AG09319 (cell line): ENCODE measurements at places on chromosomes 5 and 9.

- no peak for DNase-seq
These were observed 76.6 kb downstream of the KCNN2 start for GRCh38 chr5:114438471-114438870.

- no peak for DNase-seq
These were observed 74.5 kb upstream of the MEGF10 start for GRCh38 chr5:127216143-127216542.

GRCh38 chr5:131719564-131719963 lies 77.3 kb downstream of the FNIP1 start:
- DNase-seq = no peak

DNA sequence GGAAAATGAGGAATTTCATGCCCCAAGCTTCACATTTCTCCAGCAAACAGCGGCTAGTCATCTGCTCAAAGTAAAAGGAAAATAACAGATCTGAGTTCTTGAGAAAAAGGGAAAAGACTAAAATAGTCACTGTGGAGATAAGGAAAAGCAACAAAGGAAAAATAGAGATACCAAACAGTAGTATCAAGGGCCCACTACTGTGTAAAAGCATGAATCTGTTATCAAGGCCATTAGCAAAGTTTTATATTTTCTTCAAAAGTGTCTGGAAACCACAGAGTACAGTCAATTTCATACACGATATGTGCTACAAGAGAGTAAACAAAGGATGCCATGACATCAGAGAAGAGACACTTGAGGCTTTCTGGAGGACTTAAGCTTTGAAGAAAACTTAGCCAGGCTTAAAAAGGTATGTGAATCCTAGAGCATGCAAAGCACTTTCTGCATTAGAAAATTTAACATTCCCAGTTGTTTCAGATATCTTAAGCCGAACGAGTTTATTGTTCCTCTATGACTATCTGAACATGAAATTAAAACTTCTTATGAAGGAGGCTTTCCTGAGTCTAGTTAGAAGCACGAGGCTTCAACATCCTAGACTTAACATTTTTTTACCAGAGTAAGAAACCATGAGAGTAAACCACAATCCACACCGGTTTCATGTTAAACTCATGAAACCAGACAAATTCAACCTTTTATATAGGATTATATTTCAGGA lies 1.2 kb downstream of the TTC33 start:
- DNase-seq = no peak

DNA sequence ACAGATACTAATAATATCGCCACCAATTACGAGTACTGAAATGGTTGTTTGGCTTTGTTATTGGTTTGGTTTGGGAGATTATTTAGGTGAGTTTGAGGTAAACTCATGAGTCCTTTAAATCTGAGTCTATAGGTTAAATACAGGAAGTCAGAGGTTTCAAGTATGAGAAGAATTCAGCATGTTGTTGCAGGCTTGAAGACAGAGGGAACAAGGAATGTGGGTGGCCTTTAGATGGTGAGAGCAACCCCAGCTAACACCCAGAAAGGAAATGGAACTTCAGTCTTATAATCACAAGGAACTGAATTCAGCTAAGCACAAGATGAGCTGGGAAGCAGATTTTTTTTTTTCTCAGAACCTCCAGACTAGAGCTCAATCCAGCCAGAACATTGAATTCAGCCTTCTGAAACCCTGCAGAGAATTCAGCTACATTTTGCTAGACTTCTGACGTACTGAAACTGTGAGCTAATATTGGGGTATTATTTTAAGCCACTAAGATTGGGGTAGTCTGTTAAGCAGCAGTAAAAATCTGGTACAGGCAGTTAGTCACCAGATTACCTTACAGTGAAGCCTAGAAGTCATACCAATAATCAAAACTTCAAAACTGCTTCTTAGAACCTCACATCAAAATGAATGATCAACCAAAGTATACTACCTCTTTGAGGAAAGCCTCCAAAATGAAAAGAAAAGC lies 216.0 kb upstream of the PUM3 start:
- DNase-seq = no peak

GRCh38 chr5:11322133-11322532 lies 561.1 kb upstream of the DAP start:
- no peak for DNase-seq

DNA sequence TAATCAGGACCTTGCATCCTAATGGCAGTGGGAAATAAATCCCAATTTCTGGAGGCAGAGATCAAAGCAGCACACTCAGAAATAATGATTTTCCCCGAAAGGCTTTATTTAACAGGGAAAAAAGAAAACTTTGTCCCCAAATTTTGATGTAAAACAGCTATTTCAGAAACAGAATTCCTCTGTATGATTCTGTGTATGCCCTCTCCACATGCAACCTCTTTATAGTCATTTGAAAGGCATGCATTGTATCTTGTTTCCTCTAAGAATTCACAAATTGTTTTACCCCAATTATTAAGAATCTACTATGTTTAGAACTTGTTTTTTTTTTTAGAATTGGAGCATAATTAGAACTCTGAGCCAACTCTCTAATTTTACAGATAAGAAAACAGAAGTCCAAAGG lies 2.7 kb upstream of the PTAR1 start:
- DNase-seq = no peak

DNA sequence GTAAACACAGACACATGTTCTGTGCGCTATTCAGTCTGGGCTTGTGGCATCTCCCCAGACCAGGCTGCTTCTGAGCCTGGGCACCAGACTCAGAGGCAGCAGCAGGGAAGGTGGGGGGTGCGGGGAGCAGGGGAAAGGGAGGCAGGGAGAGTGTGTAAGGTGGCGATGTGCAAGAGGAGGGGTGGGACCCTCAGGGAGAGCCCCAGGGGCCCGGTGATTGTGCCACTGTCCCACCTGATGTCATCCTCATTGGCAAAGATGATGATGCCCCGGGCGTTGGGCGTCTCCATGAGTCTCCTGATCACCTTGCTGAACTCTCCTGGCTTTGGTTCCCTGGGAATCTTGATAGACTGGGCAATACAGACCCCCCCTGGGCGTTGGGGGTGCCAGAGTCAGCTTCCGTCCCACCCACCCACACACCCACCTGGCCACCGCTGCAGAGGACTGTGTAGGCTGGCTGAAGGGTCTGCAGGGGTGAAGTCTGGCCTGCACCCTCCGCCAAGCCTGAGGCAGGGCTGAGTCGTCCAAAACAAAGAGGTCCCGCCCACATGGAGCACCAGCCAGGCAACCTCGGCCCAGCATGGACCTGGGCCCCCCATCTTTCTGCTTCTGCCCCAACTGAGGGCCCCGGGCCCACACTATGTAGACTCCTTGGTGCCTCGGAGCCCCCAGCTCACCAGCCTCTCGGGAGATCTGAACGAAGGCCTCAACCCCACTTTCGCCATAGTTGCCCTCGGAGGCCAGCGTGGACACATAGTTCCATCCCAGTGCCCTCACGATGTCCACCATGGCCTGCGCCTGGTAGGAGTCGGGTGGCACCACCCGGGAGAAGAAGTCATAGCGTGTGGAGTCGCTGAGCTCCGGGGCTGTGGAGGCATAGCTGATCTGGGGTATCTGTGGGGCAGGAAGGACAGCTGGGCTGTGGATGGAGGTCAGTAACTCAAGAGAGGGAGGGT lies 3.7 kb downstream of the GRM6 start:
- no peak for DNase-seq

- no peak for DNase-seq
These were observed 480.1 kb upstream of the SMARCA2 start for GRCh38 chr9:1535051-1535450.

DNA sequence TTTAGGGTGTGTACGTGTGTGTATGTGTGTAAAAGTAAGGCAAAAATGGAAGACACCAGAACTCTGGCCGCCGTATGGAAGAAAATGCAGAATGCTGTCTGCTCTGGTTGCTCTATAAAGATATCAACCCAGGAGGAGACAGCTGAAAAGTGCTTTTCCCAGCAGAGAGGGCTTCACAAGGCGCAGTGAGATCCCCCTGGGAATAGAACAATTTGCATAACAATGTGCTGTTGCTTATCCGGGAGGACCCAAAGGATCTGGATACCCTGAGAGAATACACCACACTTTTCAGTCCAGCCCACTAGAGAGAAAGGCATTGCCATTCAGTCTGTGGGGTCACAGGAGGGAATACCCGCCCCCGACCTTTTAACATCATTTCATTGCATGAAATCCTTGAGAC lies 230.6 kb downstream of the EBF1 start:
- DNase-seq = no peak

DNA sequence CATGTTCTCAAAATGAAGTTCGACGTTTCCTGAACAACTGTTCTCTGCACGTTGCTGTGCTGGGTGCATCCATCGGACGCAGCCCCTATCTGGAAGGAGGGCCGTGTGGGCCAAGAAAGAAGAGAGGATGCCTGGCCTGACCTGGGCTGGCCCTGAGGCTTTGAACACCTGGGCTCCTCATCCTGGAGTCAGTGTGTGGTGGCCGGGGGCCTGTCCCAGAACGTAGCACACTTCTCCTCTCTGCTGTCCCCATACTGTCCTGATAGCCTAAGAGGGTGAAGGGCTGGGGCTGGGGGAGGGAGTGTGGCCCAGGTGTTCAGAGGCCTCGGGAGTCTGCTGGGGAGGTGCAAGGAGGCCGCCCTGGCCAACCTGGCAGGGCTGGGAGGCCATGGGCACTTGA lies 21.5 kb downstream of the COL5A1 start:
- no peak for DNase-seq

- no peak for DNase-seq
These were observed 195.3 kb downstream of the CNTLN start for GRCh38 chr9:17330097-17330496.

DNA sequence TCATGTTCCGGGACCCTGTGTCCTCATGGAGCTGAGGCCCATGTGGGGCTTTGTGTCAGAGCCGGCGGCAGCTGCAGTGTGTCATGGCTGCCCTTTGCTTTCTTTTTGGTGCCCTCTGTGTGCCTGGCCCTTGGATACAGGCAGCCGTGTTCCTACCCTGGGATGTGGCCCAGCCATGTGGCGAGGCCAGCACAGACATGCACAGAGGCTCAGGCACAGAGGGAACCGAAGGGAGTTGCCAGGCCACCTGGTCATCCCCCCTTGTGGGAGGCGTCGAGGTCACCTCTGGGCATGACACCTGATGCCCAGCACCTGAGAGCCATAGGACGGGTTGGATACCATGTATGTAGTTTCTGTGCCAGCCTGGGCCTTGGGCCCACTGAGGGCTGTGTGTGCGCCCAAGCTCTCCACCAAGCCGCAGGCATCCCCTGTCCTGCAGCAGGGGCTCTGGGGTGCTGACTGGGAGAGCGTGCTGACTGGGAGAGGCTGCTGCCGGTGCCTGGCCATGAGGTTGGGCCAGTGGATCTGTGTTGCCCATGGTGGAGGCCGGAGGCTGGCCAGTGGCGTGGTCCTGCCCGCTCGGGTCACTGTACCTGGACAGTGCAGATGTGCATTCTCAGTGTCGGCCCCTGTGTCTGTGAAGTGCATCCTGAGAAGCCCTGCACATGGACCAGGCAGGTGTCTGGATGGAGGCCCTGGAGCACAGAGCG lies 4.8 kb downstream of the NKD2 start:
- DNase-seq = no peak

DNA sequence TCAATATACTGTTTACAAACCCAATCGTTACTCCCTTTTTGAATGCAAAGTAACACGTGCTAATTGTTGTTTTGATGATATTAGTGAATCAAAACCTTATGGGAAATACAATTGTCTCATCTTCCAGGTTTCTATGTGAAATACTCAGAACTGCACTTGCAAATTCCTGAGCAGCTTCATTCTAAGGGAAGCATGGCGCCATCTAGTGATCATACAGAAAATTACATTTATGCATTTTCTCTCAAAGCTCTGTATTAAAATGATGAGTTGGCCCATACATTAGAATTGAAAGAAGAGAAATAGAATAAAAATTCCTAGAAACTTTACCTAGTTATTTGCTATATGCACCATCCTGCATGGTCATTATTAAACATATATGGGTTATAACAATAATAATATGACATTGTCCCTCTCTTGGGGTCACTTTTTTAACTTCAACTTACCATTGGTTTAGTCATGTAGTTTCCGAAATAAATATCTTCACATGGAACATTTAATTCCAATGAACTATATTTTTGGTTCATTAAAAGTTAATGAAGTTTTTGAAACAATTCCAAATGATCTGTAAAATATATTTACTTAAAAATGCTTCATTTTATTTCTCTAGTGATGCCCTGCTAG lies 220.0 kb downstream of the PDE4D start:
- DNase-seq = peak; percentile 7

- no peak for DNase-seq
These were observed 117.4 kb downstream of the CCDC171 start for GRCh38 chr9:15670246-15670645.

DNA sequence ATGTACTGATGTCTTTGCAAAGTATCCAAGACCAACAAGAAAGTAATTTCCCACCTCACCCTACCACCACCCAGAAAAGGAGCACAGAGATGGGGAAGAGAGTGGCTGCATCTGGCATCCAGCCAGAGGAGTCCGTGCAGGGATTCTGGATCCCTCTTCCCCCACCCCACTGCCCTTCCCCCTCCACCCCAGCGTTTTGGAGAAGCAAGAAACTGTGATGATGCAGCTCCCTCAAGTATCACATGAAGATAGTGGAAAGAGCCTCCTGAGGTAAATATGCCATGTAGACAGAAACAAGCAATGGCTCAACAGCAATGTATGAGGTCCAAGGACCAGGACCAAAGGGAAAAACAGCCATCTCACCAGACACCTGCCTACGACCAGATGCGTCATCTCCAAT lies 153.8 kb downstream of the DEPDC1B start:
- no peak for DNase-seq

DNA sequence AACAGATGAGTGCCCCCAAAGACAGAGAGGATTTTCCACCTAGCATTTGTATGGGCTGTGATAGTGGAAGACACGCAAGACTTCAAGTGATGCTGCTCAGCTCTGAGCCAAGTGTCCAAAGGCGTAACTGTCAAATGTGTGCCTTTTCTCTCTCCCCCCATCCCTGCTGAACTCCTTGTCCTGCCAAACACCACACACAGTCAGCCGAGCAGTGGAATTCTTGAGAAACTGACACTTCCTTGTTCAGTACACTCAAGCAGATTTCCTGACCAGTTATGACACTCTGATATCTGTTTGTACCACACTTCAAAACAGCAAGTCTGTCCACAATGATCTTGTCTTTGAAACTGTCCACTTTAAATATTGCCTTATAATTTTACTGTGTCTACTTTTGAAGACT lies 166.4 kb downstream of the PIK3R1 start:
- no peak for DNase-seq

- DNase-seq = no peak
These were observed 184.4 kb upstream of the SLC12A2 start for GRCh38 chr5:127899214-127899610.

DNA sequence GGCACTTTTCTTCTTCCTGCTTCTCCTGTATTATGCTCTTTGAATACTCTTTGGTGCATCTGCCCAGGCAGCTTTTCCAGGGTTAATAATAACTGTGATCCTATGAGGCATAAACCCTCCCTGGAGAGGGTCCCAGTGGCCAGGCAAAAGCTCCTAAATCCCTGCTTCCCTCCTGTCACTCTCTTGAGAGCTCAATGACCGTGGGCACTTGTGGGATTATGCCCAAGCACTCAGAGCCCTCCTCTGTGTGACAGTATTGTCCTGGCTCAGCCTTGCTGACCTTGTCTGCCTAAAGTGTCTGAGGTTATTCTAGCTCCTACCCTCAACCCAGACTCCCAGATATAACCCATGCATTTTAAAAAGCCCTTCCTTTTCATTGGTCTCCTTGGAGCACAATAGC lies 51.9 kb downstream of the GALNT10 start:
- DNase-seq = no peak

- DNase-seq = no peak
These were observed 89.9 kb downstream of the DAB2IP start for GRCh38 chr9:121741228-121741918.
